Activated naive CD4-positive, alpha-beta T cell treated with anti-CD3 and anti-CD28 coated beads for 36 hours (primary cell): ENCODE measurements at places on chromosomes 6 and 20.

DNA sequence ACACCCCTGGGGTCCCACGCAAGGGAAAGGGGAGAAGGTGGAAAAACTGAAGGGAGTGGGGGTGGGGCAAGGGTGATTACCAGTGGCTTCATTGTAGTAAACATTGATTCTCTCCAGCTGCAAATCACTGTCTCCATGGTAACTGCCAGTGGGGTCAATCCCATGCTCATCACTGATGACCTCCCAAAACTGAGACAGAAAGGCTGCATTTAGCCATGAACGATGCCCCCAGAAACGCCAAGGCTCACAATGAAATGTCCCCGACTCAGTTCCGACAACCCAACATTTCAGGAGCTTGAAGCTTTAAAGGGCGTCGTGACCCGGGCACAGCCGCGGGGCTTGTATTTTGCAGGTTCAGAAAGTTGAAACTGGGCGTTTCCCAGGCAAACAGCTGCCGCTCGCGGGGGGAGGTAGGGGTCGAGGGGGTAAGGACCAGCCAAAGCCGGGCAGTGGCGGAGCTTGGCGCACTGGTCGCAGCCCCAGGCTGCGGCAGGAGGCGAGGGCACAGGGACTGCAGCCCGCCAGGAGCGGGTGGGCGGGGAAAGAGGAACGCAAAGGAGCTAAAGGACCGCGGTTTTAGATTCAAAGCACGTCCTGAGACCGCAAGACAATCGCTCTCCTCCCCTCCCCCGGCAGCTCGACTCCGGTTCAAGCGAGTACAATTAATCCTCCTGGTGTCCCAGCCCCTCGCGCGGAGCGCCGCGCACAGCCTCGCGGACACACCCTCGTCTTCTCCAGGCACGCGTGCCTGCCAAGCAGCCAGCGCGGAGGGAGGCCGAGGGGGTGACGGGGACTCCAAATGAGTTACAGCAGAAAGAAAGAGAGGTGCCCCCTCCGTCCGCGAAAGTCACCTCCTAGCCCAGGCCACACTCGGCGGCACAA is 731 bp downstream of the TUBB2B start:
- no peak for DNase-seq

GRCh38 chr20:12555369-12555768 is 453.4 kb upstream of the SPTLC3 start:
- no peak for DNase-seq

- no peak for DNase-seq
Observed at GRCh38 chr6:75397656-75398465, 95.7 kb downstream of the FILIP1 start.

DNA sequence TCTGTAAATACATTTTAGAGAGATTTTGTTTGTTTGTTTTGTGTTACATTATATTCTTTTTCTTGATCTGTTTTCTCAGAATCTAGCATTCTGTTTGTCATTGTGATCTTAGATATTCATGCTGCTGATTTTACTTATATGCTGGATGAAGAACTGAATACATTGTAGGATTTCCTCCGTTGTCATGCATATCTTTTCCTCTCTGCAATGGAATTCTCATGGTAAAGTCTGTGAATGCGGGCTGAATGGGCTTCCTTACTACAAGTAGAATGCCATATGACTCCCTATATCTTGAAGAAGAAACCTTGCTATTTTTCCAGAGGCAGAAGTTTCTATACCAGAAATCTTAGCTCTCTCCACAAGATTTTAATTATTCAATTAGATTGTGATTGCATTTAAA is 2.4 kb upstream of the DEFB114 start:
- no peak for DNase-seq

- no peak for DNase-seq
Observed at GRCh38 chr6:166800137-166800536, 156.2 kb downstream of the RNASET2 start.

GRCh38 chr6:12034349-12034748 is 22.2 kb downstream of the HIVEP1 start:
- no peak for DNase-seq

- DNase-seq, result no peak
Observed at GRCh38 chr20:49419785-49420184, 62.7 kb downstream of the KCNB1 start.

DNA sequence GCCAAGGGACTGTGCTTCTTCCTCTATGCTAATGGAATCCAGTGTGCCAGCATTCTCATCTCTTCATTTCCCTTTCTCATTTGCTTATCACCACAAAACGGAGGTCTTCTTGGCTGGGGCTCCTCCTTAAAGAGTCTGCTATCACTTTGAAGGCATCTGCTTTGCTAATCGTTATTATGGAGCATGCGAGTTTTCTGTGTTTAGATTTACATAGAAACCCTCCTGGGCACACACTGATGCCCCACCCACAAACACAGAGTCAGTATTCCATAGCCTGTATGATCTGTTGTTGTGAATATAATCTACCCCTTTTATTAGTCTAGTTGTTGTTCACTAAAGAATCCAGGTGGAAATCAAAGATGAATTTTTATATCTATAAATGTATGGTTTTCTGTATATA is 83.4 kb upstream of the XRN2 start:
- no peak for DNase-seq

- no peak for DNase-seq
Observed at GRCh38 chr6:111799576-111800258, 73.5 kb downstream of the FYN start.

DNA sequence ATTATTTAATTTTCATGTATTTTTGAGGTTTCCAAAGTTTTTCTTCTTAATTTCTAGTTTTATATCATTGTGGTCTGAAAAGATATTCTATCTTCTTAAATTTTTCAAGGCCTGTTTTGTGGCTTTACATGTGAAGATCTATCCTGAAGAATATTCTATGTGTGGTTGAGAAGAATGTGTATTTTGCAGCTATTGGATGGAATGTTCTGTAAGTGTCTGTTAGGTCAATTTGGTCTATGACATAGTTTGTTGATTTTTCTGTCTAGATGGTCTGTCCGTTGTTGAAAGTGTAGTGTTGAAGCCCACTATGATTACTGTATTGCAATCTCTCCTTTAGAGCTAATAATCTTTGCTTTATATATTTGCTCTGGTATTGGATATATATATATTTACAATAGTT is 125.7 kb downstream of the CRYBG1 start:
- DNase-seq, result no peak

DNA sequence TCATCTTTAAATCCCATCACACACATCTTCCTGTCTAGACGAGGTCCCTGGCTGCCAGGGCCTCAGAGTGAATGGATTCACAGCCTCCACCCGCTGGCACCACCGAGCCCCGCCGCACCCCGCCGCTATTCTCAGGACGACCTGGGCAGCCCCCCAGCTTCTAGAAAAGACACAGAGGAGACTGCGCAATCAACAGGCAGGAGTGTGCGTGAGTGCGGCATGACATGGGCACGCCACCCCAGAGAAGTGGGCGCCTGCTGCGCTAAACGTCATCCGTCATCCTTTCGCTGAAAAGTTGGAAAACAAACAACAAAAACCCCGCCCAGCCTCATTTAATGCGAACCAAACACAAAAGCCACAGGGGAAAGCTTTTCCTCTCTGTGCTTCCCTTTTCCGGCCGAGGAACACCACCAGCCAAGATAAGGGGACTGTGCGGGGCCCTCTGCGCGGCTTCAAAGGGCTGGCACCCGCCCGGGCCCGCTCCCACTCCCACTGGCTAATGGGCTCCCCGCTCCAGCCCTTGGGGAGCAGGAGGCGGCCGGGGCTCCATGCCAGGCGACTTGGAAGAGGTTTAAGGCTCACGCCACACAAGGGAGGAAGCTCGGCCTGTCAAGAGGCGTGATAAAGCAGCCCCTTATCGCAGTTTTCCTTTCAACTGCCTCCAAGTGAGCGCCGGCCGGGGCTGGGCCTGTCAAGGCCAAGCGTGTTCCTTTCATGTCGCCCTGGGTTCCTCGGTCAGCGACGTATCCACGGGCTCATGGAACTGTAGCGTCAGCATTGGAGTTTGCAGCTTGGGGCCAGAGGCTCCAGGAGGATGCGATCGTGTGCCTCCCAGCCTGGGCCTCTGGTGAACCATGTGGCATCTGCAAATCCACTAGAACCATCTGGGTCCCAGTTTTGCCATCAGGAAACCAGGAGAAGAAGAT is 50.1 kb downstream of the NFATC2 start:
- no peak for DNase-seq

GRCh38 chr6:44064948-44065272 is 62.3 kb downstream of the MRPL14 start:
- DNase-seq, result no peak

GRCh38 chr20:58224974-58225373 is 3.5 kb downstream of the ANKRD60 start:
- DNase-seq, result no peak
